ENCODE measurements at places on chromosomes 5 and 9. TPM values are rescaled to one million over a fixed set of nuclear protein-coding genes. Genes with fewer than 3 reads are reported as not detected.

- no peaks in the 10 kb centered on the region for H3K27me3 ChIP-seq
- no peak overlapping the region for H3K27ac ChIP-seq
- no peak for DNase-seq
- H3K36me3 ChIP-seq, result no peaks in the 10 kb centered on the region
- no peak overlapping the region for H3K4me3 ChIP-seq
Measured at GRCh38 chr5:61532983-61533382, 200.9 kb downstream of the ZSWIM6 start.

DNA sequence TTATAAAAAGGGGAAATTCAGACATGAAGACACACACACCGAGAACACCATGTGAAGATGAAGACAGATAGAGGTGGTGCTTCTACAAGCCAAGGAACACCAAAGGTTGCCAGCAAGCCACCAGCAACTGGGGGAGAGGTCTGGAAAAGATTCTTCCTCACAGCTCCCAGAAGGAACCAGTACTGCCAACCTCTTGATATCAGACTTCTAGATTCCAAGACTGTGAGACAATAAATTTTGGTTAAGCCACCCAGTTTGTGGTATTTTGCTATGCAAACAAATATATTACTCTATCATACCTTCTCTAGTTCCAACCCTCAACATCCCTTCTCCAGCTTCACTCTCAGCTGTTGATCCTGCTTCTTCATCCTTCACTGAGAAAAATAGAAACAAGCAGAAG lies 451.1 kb downstream of the EBF1 start:
- H3K4me3 ChIP-seq, result no peak overlapping the region
- no peaks in the 10 kb centered on the region for H3K36me3 ChIP-seq
- H3K4me1 ChIP-seq, result peaks cover 10% of the 10 kb centered on the region
- H3K27ac ChIP-seq, result no peak overlapping the region

- no peaks in the 10 kb centered on the region for H3K36me3 ChIP-seq
- DNase-seq, result no peak
- no peak overlapping the region for H3K27ac ChIP-seq
- H3K4me1 ChIP-seq, result peaks cover 10% of the 10 kb centered on the region
- no peaks in the 10 kb centered on the region for H3K27me3 ChIP-seq
- no peak overlapping the region for H3K4me3 ChIP-seq
Measured at GRCh38 chr5:140148508-140148907, 22.8 kb downstream of the IGIP start.

GRCh38 chr9:92989561-92989960 lies 42.2 kb downstream of the FGD3 start:
- no peaks in the 10 kb centered on the region for H3K4me1 ChIP-seq
- H3K4me3 ChIP-seq, result no peak overlapping the region
- H3K27me3 ChIP-seq, result no peaks in the 10 kb centered on the region
- H3K27ac ChIP-seq, result no peak overlapping the region
- DNase-seq, result no peak

GRCh38 chr5:23029290-23029689 lies 176.1 kb upstream of the CDH12 start:
- DNase-seq, result no peak
- H3K27me3 ChIP-seq, result no peaks in the 10 kb centered on the region
- no peaks in the 10 kb centered on the region for H3K36me3 ChIP-seq
- no peak overlapping the region for H3K27ac ChIP-seq
- no peak overlapping the region for H3K4me3 ChIP-seq
- H3K4me1 ChIP-seq, result peaks cover 18% of the 10 kb centered on the region

- peaks cover 4% of the 10 kb centered on the region for H3K4me1 ChIP-seq
- no peak overlapping the region for H3K27ac ChIP-seq
- no peaks in the 10 kb centered on the region for H3K36me3 ChIP-seq
- H3K27me3 ChIP-seq, result no peaks in the 10 kb centered on the region
- DNase-seq, result no peak
Measured at GRCh38 chr9:123445981-123446610, 90.1 kb downstream of the CRB2 start.

- H3K27ac ChIP-seq, result no peak overlapping the region
- H3K4me1 ChIP-seq, result no peaks in the 10 kb centered on the region
- no peak overlapping the region for H3K4me3 ChIP-seq
- no peak for DNase-seq
Measured at GRCh38 chr5:36581070-36581469, 25.3 kb upstream of the SLC1A3 start.

GRCh38 chr5:96080557-96080956 lies 118.9 kb upstream of the ELL2 start:
- H3K4me1 ChIP-seq, result no peaks in the 10 kb centered on the region
- H3K4me3 ChIP-seq, result no peak overlapping the region
- H3K36me3 ChIP-seq, result no peaks in the 10 kb centered on the region

DNA sequence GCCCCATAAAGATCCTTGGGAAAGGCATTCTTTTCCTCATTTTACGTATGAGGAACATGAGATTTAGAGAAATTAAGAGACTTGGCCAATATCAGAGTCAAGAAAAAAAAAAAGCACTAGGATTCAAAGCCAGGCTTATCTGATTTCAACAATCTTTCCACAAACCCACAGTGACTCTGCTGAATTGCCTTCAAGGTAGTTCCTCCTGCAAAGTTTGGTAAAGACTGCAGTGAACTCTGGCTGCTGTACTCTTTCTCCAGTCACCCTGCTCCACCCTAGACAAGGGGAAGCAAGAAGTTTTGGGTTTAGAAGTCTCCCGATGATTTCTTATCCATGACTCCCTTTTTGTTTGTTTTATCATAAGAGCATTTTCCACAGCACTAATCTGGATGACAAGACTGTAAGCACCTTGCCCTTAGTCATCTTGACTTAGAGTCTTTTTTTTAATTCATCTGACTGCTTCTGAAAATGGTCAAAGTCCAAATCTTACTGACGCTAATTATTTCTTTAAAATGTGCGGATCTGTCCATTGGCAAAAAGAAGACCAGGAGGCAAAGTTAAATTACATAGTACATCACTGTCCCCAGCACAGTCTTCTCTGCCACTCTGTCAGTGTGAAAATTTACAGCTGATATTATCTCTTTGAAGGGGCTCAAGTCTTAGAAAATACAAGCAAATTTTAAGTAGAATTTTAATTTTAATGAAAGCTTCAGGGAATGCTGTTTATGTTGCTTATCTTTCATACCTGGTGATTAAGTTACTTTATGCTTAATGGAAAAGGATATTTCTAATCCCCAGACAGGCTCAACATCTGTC lies 180.1 kb downstream of the TTLL11 start:
- H3K27ac ChIP-seq, result no peak overlapping the region
- peaks cover 16% of the 10 kb centered on the region for H3K4me1 ChIP-seq
- no peaks in the 10 kb centered on the region for H3K36me3 ChIP-seq
- no peak overlapping the region for H3K4me3 ChIP-seq

DNA sequence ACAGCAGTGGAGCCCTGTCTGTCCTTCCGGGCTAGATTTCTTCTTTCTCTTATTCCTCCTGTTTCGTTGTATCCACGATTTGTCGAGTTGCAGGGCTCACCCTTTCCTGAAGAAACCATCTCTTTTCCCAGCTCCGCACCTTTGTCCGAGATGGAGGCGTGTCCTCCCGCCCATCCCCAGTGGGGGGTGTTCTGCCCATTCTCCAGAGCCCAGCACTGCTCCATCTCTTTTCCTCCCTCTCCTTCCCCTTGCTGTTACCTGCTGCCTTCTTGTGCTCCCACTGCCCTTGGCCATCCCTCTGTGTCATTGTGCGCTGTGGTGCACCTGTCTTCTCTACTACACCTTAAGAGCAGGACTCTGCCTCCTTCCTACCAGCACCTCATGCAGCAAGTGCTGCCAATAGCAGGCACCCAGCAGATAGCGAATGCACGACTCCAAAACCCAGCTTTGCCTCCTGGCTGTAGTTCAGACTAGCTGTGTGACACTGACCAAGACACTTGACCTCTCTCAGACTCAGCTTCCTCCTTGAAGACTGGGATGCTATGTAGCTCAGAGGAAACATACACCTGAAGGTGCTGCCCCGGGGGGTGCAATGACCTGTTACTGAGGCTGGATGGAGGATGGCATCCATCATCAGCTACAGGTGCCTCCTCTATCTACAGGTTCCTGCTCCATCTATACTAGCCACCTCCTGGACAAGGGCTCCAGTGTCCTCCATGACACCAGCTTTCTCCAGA lies 8.9 kb downstream of the OR13J1 start:
- no peak overlapping the region for H3K4me3 ChIP-seq
- H3K36me3 ChIP-seq, result no peaks in the 10 kb centered on the region
- H3K27ac ChIP-seq, result no peak overlapping the region

- no peaks in the 10 kb centered on the region for H3K27me3 ChIP-seq
- peak; percentile 69 for DNase-seq
Measured at GRCh38 chr9:90915693-90916092, 114.1 kb downstream of the SYK start.

DNA sequence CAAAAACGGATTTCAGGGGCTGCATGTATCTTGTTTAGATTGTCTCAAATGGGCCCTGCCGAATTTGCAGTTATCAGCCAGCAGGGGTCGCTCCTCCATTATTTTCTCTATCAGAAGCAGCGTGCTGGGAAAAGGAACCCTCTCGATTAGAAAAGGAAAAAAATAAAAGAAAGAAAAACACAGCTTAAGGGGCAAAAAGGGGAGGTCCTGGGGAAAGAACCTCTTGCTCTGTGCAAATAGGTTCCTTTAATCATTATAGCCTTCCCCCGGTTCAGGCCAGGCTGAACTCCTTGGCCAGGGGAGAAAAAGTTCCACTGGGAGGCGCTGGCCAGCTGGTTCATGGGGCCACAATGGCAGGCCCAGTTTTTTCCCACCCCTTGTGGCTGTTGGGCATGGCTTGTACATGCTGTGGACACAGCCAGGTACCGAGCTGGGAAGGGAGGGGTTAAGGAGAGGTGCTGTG lies 25.0 kb upstream of the CAPSL start:
- no peak overlapping the region for H3K27ac ChIP-seq
- no peaks in the 10 kb centered on the region for H3K27me3 ChIP-seq
- H3K4me1 ChIP-seq, result no peaks in the 10 kb centered on the region

GRCh38 chr9:98067184-98067583 lies 10.7 kb downstream of the NANS start:
- no peaks in the 10 kb centered on the region for H3K27me3 ChIP-seq
- peaks cover 44% of the 10 kb centered on the region for H3K36me3 ChIP-seq
- H3K4me1 ChIP-seq, result peaks cover 14% of the 10 kb centered on the region
- H3K27ac ChIP-seq, result no peak overlapping the region
- DNase-seq, result no peak

DNA sequence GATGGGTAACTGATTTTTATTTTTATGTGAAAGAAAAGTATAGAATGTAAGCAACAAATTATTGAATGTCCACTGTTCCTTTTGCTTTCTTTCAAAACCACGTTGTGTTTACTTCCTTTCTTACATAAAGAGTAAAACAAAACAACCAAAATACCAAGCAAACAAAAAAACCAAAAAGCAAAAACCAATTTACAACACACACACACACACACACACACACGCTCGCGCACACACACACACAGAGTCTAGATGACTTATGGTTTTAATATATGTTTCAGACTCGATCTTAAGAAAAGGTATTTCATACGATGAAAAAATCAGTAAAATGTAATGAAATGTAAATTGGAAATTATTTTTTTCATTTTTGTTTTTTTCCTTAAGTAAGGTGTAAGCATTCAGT lies 80.3 kb downstream of the ADGRV1 start:
- H3K4me3 ChIP-seq, result no peak overlapping the region
- no peaks in the 10 kb centered on the region for H3K36me3 ChIP-seq
- no peaks in the 10 kb centered on the region for H3K27me3 ChIP-seq
- H3K4me1 ChIP-seq, result no peaks in the 10 kb centered on the region
- DNase-seq, result no peak

DNA sequence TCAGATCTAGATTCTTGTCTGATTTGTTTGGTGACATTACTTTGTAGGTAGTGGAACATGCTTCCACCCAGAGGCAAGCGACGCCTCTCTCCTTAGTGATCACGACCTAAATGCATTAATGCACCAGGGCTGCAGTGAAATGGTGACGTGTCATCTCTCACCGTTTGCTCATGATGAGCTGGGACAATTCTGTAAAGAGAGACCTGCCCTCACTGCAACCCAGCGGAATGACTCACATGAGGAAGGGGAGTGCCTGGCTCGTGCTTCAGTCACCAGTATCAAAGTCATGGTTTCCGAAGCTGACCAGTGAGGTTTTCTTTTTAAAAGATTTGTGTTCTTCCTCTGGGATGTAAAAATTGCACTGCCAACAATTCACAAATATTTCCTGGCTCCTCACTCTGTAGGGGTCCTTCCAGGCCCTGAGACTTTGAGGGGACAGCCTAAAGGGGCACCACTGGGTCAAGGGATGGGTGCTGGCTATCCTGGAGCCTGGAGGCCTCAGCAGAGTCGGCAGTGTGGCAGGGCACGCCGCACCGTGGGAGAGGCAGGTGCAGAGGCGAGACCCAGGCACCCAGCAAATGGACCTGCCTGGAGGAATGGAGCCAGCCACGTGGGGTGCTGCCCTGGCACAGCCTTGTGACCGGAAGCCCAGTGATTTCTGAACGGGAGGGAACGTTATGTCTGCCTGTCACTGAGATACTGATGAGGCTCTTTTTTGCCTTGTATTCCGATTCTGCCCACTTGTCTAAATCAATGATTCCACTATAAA lies 17.3 kb downstream of the QSOX2 start:
- no peak for DNase-seq
- peaks cover 11% of the 10 kb centered on the region for H3K36me3 ChIP-seq
- H3K4me1 ChIP-seq, result peaks cover 43% of the 10 kb centered on the region

DNA sequence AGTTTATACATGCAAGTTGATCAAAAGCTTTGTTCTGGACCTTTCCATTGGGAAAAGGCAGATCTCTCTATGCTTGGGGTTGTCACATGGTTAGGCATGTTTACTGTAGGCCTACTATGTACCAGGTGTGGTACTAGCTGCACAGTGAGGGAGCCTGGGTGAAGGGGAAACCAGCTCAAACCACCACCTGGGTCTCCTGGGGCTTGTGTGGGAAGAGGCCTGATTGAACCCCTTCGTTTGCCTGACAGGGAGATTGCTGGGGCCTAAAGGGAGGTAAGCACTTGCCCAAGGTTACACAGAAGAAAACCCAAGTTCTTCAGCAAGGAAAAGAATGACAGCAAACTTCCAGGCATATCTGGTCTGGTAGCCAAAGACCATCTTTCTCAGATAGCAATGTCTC lies 145.9 kb downstream of the MELK start:
- no peaks in the 10 kb centered on the region for H3K36me3 ChIP-seq
- peaks cover 20% of the 10 kb centered on the region for H3K4me1 ChIP-seq
- no peaks in the 10 kb centered on the region for H3K27me3 ChIP-seq
- H3K27ac ChIP-seq, result peak overlapping the region; percentile 55

Gene PCDHA9
- total RNA-seq, result not detected

Gene NUTM2G
- total RNA-seq, result not detected

Gene TTC16
- total RNA-seq, result not detected

Gene DNAJA1
- 65.7 TPM for total RNA-seq

Gene LECT2
- total RNA-seq, result not detected

Gene LHX3
- not detected for total RNA-seq
